ENCODE measurements at places on chromosomes 7 and 10.
A peak's percentile ranks its signal among the peaks of the same experiment; 100 is the strongest.

GRCh38 chr7:140923358-140924006 lies 1.2 kb downstream of the BRAF start:
- DNase-seq: no peak

- DNase-seq: no peak
Observed at GRCh38 chr10:127227663-127228062, 31.3 kb upstream of the INSYN2A start.

DNA sequence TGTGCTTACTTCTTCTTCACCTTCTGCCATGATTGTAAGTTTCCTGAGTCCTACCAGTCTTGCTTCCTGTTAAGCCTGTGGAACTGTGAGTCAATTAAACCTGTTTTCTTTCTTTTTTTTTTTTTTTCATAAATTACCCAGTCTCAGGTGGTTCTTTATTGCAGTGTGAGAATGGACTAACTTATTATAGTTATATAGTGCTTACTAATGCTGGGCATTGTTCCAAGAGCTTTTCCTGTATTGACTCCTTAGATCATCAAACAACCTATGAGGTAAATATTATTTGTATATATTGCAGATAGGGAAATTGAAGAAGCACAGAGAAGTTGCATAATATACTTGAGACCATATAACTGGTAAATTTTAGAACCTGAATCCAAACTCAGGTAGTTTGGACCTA lies 98.1 kb downstream of the MBL2 start:
- no peak for DNase-seq

DNA sequence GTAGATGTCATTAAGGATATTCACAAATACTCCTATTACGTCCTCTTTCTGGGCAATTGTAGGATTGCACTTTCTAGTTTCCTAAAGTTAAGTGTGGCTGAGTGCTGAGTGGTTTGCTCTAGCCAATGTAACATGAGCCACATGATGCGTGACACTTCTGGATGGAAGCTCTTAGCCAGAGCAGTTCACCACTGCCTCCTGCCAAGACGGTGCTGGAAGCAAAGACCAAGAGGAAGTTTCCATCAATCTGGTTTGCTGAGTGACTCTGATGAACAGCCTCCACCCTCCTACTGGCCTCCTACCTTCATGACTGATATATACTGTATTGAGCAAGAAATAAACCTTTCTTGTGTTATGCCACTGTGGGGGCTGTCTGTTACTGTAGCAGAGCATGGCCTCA lies 318.1 kb downstream of the KCNMA1 start:
- DNase-seq: no peak

DNA sequence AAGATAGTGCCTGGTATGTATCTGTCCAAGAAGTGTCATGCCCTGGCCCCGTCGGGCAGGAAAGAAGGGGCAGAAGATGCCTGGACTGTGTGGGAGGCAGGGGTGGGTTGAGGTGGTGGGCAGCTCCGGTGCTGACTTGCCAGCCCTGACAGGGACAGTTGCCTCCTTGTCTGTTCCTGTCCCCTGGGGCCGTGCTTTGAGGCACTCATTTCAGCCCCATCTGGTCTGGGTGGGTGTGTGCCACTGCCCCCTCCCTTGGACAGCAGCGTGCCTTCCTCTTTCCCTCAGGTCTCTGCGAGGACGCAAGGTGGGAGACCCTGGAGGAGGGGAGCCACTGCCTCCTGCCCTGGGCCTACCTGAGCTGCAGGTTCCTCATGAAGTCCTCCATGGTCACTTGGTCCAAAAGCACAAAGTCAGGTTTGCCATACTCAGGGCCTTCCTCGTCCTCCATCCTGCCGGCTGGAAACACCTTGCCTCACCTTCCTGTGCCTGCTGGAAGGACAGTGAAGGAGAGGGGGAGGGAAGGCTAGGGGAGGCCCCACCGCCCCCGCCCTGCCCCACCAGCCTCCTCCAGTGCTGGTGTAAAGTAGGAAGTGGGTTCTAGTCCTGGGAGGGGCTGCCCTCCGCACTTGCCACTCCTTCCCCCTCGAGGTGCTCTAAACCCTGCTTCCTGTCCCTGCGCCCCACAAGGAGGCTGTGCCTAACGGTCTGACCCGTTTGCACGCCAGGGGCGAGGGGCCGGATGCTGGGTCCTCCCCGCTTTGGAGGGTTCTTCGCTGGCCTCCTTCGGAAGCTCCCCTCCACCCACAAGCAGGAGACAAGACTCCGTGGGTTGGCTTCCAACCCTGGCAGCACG lies at the start of gene MYO1G:
MYO1G (minus strand) TSS at position 505 of the 856 bp plus-strand sequence; CDS start at position 451, 54 bp downstream.
- DNase-seq: peak; percentile 93

- no peak for DNase-seq
Observed at GRCh38 chr10:28457110-28457509, 75.8 kb upstream of the WAC start.

DNA sequence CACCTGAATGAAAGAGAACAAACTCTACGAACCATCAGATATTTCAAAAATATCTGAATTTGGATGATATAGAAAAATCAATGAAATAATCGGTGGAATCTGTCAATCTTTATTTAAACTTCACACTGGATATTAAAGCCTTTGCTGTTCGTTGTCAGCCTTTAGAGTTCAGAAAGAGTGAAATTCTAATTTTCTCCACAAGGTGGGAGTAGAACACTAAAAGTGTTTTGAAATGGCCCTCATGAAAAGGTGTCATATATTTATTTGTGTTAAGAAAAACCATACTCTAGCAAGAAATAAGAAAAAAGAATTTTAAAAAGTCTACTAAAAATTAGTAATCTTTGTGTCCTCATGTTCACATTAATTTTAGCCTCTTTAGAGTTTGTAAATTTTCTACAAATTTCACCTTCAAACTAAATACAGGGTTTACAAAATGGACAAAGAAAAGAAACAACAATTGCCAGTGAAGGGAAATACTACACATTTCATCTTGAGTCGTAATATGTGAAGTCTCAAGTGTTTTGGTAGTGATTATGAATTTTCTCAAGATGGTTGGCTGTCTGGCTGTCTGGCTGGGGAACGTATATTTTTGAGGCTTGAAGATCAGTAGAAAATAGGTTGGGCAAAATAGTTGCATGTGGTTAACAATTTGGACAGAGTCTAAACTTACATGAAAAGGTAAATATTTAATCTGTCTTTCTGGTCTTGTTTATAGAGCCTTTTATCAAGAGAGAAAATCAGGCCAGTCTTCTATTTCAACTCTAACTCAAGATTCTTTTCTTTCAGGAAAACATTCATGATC lies 43.7 kb downstream of the DNAJB9 start:
- DNase-seq: peak; percentile 56

GRCh38 chr10:96089670-96090462 lies 40.2 kb upstream of the ZNF518A start:
- peak; percentile 95 for DNase-seq

DNA sequence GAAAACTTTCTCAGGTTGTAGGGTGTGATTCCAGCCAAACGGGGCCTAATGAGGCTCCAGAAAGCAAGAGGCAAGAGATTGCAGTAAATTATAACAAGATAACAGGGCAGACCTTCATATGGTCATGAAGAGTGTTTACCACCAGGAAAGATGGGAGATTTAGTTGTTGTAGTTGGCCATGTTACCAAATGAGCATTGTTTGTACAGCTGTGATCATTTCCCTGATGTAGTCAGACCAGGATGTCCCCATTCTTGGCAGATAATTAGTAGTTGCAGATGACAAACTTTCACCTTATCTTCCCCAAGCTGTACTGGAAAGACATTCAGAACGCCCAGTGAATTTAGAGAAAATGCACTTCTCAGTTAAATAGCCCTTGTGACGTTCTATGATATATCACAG lies 630.8 kb downstream of the ANKRD7 start:
- DNase-seq: no peak

DNA sequence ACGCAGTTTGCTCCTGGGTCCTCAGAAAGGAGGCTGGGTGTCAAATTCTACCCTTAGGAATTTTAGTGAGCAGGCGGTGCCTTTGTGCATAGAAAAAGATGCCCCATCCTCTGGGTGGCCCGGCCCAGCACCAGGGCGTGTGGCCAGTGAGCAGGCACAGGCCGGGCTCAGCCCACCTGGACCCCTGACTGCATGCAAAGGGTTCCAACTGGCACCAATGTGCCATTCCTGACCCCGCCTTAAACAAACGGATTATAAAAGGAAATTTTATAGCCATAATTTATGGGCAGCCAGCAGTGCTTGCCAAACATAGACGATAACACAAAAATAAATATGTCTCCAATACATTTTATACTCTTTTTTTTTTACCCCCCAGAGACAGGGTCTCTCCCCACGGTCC lies 40.1 kb upstream of the GNA12 start:
- DNase-seq: no peak

DNA sequence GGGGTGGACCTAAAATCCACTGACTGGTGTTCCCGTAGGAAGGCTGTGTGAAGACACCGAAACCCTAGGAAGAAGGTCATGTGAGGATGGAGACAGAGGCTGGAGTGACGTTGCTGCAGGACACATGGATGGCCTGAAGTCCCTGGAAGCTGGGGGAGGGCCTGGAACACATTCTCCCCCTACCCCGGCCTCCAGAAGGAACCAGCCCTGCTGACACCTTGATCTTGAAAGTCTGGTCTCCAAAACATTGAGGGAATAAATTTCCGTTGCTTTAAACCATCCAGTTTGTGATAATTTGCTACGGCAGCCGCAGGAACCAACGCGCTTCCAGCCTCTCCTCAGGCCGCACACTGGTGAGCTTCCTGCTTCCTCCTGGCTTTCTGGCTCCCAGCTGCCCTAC lies 288.2 kb downstream of the GLRX3 start:
- no peak for DNase-seq

GRCh38 chr7:102203218-102203617 lies 83.5 kb upstream of the SH2B2 start:
- no peak for DNase-seq

DNA sequence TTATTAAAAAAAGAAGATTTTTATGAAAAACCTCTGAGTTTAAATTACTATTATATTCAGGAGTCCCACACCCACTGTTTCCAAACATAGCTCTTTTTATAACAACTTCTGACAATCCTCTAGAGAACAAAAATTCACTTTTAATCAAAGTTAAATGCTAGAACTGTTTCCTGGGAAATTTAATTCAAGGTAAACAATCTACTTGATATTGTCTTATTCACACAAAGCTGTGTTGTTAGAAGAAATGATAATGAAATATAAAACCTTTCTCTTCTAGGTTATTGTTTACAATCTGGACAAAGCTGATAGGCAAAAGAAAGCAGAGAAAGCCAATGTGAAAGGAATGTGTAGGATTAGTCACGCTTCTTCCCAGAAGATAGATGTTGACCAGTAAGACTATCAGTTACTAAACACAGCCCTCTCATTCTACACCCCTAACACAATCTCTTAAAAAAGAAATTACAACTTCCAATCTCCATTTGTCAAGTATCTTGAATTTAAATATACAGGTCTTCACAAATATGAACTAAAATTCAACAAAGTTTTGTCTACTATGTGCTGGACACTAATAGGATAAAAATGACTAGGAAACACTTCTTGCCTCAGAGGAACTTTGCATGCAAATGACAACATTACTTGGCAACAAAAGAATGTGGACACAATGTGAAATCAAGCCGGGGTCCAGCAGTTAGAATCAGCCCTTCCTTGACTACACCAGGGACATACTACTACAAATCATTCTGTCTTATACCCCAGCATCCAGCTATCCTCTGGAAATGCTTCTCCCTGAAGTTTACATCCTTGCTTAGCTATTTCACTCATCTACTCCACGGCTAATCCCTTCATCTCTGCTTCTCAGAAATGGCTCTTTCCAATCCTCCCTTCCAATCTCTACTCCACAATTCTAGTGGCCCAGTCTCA lies 123.7 kb downstream of the IMMP2L start:
- DNase-seq: no peak

DNA sequence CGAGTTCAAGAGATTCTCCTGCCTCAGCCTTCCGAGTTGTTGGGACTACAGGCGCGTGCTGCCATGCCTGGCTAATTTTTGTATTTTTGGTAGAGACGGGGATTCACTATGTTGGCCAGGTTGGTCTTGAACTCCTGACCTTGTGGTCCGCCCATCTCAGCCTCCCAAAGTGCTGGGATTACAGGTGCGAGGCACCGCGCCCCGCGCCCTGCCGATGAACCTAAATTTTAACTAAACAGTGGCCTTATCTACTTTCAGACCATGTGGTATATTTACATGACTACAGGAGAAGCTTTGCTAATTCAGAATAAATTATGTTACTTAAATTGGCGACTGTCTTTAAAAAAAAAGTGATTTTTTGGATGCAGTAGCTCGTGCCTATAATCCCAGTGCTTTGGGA lies 9.2 kb downstream of the SIRT1 start:
- no peak for DNase-seq

GRCh38 chr7:15515252-15515651 lies 46.6 kb downstream of the AGMO start:
- no peak for DNase-seq

DNA sequence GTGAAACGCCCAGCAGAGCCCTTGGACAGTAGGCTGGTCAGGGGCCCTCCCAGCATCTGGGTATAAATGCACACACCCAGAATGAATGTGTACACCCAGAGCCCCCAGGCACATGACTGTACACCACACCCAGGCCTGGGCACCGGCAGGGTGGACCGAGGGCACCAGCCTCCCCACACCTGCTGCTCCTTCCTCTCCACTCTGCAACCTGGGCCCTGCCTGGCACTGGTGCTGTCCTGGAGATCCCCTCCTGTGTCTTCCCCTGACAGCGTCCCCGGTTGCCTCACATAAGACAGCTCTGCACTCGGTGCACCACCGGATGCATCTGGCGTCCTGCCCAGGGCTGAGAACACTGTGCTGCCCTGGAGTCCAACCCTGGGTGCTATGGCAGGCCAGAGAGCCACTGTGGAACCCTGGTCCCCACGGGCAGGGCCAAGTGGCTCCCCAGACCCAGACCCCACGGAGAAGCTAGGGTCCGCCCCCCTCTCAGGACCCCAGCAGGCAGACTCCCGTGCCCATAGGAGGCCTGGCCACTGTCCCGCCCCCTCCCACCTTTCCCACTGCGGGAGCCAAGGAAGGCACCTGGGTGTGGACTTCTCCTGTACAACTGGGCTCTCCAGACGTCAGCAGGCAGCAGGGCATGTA lies 6.6 kb downstream of the RASGEF1A start:
- DNase-seq: no peak

DNA sequence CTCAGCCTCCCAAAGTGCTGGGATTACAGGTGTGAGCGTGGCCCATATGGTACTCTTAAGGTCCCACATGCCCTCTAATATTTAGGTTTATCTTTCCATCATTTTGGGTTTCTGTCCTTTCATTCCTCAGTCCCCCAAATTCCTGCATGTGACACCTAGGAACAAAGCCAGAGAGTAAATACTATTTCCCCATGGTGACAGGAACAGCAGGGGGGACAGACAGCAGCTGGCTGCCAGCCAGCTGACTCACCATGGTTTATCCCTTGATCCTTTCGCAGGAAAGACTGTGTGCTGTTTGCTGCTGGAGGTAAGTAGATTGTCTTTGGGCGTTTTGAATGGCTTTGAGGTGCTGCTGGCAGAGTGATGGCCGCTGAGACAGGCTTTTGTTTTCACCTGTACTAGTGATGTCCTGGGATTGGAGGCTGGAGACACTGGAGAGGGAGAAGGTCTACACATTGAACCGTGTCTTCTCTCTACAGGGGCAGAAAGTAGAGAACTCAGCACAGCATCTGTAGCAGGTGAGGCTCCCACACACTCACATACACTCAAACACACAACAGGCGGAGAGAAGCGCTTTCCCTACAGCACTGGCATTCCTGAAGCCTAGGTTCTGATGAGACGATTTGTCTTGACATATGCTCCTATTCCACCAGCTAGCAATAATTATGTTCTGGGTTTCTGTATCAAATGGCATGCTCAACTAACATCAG lies 83.7 kb upstream of the EFCAB10 start:
- DNase-seq: no peak

- no peak for DNase-seq
Observed at GRCh38 chr10:49596836-49597235, 13.3 kb upstream of the SLC18A3 start.

GRCh38 chr10:55470840-55471239 lies 669.8 kb upstream of the PCDH15 start:
- DNase-seq: no peak

- no peak for DNase-seq
Observed at GRCh38 chr7:45700556-45700955, 126.4 kb downstream of the ADCY1 start.

Measured in CD4-positive, alpha-beta T cell treated with Interleukin-21 for 1 hour (primary cell).